Left renal pelvis (tissue), 4 donors: ENCODE measurements at places on chromosomes 5 and 9. TPM values are rescaled to one million over a fixed set of nuclear protein-coding genes. Genes with fewer than 3 reads are reported as not detected.

DNA sequence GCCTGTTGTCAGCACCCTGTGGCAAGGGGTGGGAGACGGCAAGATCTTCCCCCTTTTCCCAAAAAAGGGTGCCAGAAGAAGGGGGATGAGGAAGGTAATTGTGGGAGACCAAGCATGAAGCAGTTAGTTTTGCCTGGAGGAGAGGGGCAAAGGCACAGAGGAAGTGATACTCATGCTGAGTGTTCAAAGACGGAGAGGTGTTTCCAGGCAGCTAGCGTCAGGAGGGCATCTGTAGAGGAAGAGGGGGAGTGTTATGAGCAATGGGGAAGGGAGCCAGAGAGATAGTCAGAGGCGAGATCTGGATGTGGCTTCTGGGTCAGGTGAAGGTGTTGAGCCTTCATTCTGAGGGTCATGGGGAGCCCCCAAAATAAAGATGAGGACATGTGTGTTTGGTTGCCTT lies 26.9 kb upstream of the ADAM19 start:
- DNase-seq: no peak

GRCh38 chr5:90054612-90055011 lies 354.9 kb downstream of the CETN3 start:
- no peak for DNase-seq

GRCh38 chr9:89594811-89595550 lies 9.8 kb upstream of the GADD45G start:
- DNase-seq: no peak

DNA sequence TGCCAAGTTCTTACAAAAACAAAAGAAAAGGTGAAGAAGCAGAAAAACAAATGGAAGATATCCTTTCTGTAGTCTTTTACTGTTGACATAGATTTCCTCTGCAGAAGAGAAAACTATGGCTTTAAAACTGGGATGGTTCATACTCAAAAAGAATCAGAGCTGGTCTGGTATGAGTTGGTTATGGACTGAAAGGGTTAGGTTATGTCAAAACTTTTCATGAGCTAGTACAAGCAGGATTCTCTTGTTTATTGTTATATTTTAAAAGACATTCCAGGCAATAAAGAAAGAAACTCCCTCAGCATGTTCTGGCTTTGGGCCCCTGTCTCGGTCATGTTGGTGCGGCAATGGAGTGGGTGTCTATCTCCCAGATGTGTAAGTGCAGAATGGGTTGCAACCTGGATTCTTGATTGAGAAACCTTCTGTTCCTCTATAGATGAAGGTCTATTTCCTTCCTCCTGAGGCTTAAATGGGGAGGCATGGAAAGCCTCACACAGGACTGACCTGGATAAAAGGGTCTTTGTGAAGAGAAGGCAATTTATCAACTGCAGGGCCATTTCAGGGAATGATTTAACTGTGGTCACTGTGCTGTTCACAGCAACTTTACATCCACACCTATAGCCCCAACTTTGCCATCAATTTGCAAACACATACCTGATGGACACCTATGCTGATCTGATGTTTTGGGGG lies 209.6 kb upstream of the TNC start:
- no peak for DNase-seq

DNA sequence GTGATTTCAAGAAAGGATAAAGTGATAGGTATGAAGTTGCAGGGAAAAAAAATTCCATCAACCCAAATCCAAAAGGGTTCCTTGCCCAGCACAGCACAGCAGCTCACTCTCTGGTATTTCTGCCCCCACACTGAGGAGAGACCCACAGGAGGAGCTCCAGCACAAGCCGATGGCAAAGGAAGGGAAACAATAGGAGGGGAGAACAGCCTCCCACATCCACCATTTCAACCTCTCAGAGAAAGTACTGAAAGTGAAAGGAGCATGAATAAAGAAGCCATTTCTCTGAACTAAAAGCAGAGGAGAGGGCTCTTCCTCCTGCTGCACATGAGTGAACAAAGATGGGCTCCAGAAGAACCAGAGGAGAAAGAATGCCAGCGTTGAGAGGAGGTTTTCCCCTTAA lies 54.9 kb upstream of the ZSWIM6 start:
- no peak for DNase-seq

GRCh38 chr9:3179711-3180110 lies 335.8 kb upstream of the PUM3 start:
- DNase-seq: no peak

DNA sequence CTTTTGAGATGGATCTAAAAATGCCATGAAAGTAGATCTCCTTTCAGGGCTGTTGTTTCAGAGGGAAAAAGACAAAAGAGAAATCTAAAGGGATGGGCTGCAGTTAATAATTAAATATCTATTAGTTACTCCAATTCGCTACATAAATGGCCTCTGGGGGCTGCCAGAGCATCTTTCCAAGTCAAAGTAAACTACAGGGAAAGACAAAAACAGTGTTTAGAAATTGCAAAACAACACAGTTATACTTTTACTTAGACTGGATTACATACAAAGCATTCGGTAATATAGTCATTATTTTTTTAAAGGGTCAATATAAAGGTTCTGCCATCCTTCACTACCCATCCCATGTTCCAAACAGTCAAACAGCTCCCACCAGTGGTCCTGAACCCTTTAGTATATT lies 853.5 kb upstream of the DMAC1 start:
- DNase-seq: no peak

DNA sequence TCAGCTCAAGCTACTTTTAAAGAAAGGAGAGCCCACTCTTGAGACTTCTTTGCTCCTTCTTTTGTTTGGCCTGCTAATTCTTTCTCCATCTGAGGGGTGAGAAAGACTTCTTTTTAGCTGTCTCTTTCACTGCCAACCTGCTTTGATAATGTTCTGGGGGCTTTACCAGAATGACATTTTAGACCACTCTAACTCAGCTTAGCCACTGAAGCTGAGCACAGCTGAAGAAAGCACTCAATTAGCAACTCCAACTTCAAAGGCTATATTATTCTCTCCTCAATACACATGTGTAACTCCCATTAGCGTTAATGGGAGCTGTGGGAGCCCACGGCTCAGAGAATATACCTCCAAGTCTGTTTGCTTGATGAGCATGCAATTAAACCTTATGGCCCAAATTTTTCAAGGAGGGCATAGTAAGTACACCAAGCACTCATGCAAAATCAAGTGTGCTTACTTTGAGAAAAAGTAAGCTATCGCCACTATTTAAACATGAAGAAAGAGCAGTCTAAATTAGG lies 815.4 kb upstream of the DMAC1 start:
- no peak for DNase-seq

- DNase-seq: no peak
Measured at GRCh38 chr5:157271740-157272271, 5.9 kb downstream of the CYFIP2 start.

DNA sequence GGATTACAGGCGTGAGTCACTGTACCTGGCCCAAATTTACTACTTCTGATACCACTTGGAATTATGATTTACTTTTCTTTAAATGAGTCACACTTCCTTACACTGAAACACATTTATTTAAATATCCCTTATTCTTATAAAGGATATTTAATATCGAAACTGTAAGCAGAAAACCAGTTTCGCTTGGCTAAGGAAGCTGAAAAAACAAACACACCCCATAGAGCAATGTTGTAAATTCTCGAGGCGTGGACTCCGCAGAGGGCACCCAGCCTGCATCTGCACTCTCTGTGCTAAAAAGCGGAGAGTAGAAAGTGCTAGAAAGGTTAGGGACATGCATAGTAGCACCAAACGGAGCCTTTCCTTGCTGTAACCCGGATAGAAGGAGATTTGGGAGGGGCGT lies 86.5 kb downstream of the HMCN2 start:
- DNase-seq: no peak

GRCh38 chr9:136740971-136741882 lies 1.5 kb downstream of the LCN10 start:
- no peak for DNase-seq

DNA sequence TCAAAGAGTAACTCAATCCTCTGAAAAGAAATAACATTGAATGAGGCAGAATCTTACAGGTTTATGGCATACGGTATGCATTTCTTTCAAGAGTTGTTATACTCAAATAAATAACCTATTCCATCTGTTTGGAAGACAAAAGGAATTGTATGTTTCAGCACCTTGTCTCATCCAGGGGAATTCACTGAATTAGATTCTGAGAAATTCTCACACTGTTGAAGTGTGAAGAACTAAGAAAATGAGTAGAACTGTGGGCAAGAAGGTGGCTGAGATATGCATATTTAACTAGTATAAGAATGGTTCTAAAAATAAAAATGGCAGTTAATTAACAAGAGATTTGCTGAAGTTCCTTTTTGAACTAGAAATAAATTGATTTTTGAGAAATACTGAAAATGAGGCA lies 279.3 kb upstream of the DAP start:
- no peak for DNase-seq

DNA sequence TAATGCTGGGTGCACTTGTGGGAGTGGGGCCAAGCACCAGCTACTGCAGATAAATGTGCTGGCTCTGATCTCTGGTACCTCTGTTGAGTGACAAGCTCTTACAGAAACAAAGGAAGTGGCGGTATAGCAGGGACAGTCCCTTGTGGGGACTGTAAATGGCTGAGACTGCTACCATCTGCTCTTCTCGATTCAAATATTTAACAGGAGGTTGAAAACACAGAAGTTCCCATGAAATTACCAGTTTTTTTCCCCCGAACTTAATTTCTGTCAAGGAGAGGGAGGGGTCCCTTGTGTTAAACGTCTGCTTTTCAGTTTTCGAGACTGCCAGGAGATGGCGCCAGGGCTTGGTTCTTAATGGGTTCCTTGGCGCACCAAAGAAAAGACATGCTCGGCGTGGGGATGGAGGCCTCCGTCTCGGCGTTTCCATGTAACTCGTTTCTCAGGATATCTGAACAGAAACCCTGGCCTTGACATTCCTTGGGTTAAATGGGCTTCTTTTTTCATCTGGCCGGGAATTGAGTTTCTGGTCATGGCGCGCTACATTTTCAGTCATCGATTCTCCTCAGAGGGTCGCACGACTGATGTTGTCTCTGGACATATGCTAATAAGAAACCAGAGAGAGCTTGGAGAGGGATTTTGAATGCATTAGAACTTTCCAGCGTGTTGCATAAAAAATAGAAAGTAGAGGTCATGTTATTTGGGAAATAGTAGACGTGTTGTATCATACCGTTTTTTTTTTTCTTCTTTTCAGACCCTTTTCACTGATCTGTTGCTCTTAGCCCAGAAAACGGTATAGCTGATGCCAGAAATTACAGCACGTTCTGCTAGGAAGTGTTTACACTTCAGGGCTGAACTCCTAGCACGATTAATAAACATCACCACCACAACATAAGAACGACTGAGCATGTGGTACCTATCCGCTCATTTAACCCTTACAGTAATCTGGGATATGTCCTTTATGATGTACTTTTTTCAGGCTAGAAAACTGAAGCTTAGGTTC lies 64.0 kb downstream of the CARTPT start:
- DNase-seq: peak; percentile 59

GRCh38 chr5:72167804-72168203 lies 60.5 kb downstream of the MAP1B start:
- no peak for DNase-seq

GRCh38 chr5:116091416-116091815 lies 6.6 kb downstream of the COMMD10 start:
- no peak for DNase-seq

DNA sequence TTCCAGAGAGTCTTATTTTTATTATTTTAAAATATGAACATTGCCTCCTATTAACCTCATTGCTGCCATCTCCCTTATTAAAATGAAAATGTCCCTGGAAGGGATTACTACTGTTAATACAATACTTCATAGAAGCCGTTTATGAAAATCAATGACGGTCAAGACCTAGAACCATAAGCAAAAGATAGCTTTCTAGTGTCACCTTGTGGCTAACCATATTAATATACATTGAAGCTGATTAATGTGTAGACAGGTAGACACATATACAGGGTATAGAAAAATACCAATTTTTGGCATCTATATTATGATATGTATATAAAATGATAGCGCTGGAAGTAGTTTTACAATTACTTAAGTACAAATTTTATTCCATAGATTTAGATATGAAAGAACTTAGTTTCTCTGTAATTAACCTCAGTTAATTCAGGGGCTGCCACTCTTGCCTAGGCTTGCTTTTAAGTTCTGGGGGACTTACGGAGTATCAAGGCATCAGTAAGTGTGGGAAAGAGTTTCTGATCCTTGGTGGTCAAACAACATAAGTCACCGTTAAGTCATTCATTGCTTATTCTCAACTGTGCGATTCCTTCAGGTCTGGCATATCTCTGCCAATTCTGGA lies 2.5 kb upstream of the YTHDC2 start:
- no peak for DNase-seq

GRCh38 chr5:110726249-110727024 lies at the start of gene TMEM232:
Gene TMEM232 (minus strand): TSS chr5:110726671. CDS start chr5:110667352, 59,319 bp downstream.
- DNase-seq: peak; percentile 72

GRCh38 chr9:2727966-2728613 lies 10.8 kb downstream of the KCNV2 start:
- peak; percentile 56 for DNase-seq

GRCh38 chr5:179800696-179801201 lies 5.9 kb downstream of the MGAT4B start:
- no peak for DNase-seq

- DNase-seq: no peak
Measured at GRCh38 chr5:51599587-51599986, 216.3 kb downstream of the ISL1 start.

- no peak for DNase-seq
Measured at GRCh38 chr5:172002310-172002709, 4.1 kb downstream of the FBXW11 start.

DNA sequence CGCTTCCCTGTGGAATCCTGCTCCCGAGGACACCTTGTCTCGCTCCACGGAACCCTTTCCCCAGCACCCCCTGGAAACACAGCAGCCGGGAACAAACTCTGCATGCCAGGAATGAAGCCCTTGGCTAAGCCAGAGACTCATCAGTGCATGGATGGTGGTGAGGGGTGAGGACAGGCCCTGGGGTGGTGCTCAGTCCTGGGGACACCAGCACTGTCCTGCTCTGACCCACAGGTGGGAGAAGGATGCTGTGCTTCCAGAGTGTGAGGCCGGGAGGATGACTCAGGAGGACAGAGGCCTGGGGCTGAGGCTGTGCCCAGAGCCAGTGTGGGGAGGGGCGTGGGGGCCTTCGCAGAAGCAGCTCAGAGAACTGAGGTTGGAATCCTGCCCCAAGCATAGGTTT lies 11.2 kb upstream of the EGR1 start:
- no peak for DNase-seq

DNA sequence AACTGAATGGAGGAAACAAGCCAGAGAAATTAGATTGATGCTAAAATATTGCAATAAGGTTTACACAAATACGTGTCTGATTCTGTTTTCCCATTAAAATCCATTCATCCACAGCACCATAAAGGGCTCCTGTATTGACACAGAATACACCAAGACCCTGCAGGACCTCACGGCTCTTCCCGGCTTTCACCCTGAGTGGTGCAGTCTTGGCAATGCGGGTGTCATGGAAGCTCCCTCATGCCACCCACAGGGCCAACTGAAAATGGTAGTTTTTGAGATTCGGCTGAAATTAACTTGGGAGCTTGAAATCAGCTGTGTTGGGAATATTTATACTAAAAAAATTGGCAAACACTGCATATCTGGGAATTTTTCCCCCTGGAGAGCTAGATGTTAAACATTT lies 17.3 kb upstream of the EXOC3 start:
- no peak for DNase-seq

Gene DEPDC1B
- 9.3 TPM for polyA plus RNA-seq

Gene SLC36A2
- polyA plus RNA-seq: 8.9 TPM

Gene SPINK13
- polyA plus RNA-seq: 0.40 TPM

Gene PTTG1
- polyA plus RNA-seq: 69.5 TPM

Gene SV2C
- 0.07 TPM for polyA plus RNA-seq

Gene EQTN
- not detected for polyA plus RNA-seq

Gene PCDHB15
- 16.4 TPM for polyA plus RNA-seq

Gene GNPDA1
- 43.4 TPM for polyA plus RNA-seq

Gene ANKRD34B
- polyA plus RNA-seq: 0.49 TPM
